ENCODE measurements at places on chromosomes 2 and 18. TPM values are rescaled to one million over a fixed set of nuclear protein-coding genes. Genes with fewer than 3 reads are reported as not detected.
A peak's percentile ranks its signal among the peaks of the same experiment; 100 is the strongest.

CAVIN2 gene
- 235 TPM for total RNA-seq

NDUFS1 gene
- 164 TPM for total RNA-seq

ALPG gene
- not detected for total RNA-seq

ZNF236 gene
- 16.7 TPM for total RNA-seq

UGT1A5 gene
- not detected for total RNA-seq

CABLES1 gene
- 8.8 TPM for total RNA-seq

DNA sequence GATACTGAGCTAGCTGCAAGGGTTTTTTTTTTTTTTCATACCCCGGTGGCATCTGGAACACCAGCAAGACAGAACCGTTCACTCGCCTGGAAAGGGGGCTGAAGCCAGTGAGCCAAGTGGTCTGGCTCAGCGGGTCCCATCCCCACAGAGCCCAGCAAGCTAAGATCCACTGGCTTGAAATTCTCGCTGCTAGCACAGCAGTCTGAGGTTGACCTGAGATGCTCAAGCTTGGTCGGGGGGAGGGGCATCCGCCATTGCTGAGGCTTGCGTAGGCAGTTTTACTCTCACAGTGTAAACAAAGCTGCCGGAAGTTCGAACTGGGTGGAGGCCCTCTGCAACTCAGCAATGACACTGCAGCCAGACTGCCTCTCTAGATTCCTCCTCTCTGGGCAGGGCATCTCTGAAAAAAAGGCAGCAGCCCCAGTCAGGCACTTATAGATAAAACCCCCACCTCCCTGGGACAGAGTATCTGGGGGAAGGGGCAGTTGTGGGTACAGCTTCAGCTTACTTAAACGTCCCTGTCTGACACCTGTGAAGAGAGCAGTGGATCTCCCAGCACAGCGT lies 5.1 kb upstream of the MIB1 start:
- DNase-seq, result no peak

DNA sequence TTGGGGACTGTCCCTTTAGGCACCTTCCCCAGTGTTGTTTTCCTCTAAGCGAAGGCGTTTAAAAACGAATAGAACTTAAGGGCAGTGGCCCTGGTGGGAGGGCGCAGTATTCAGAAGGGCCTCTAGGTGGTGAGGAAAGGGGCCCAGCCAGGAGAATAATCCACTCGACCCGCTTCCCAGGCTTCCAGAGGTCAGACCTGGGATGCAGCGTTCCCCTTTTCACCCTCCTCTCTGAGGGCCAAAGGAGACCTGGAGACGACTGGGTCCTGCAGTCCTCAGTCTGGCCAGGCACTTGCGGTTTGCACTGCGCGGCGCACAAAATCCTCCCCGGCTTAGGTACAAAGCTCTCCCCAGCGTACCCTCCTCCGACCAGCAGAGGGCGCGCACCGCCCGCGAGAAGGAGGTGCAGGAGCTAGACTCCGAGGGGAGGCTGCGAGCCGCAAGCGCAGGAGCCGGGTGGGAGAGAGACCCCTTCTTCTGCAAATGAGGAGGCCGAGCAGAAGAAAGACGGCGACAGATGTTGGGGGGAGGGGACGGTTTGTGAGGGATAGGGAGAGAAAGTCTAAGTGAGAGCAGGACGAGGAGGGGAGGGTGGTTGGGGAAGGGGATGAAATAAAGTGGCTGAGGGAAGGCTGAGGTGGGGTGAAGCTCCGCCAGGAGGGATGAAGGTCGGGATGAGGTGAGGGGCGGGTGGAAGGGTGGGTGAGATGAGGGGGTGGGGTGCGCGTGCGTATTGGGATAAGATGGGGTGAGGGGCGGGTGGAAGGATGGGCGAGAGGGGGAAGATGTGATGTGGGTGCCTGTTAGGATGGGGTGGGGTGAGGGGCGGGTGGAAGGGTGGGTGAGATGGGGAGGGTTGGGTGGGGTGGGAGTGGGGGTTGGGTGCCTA lies 4.9 kb downstream of the FEV start:
- DNase-seq, result peak; percentile 67

DNA sequence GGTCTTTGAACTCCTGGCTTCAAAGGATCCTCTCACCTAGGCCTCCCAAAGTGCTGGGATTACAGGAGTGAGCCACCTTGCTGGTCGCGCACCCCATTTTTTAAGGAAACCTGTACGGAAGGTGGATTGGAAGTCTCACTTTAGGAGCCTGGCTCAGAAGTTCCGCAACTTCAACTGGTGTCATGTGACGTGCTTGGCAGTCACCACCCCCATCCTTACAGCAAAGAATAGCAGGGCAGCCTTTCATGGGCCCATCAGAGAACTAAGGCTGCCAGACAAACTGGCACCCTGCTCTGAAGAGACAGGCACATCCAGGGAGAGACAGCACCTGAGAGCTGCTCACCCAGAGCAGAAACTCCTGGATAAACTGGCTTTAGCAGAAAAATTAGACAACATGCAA lies 3.3 kb upstream of the SLC66A2 start:
- DNase-seq, result no peak

DNA sequence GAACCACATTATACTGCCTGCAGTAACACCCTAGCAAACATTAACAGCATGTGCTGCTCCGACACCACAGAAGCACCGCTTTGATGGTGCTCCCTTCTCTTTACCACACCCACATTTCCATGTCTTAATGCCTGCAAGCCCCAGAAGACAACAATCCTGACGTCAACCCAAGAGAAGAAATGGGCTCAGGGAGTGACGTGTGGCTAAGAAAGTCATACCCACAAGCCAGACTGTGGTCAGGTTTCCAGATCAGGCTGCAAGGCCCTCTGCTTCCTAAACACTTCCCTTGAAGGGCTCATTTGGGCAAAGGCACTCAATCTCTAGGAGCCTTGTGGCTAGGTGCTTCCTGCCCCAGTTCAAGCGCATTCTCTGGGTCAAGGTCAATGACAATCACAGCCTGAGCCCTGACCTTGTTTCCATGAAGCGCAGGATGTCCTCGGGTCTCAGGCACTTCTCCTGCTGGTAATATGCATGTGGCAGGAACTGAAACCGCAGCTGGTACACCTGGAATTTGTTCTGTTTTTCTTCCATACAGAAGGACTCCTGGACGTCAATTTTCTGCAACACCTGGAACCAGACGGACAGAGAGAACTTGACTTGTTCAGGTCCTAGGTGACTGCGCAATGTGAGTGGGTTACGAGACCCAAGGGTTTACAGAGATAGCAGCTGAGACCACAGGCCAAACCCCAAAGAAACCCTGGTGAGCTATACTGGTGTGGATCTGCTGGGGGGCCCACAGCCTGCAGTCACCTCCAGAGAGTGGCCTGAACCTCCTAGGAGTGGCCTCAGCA lies 67.2 kb downstream of the POLR1A start:
- DNase-seq, result peak; percentile 22

- DNase-seq, result peak; percentile 91
Measured at GRCh38 chr2:43269074-43269572, 42.7 kb upstream of the ZFP36L2 start.

DNA sequence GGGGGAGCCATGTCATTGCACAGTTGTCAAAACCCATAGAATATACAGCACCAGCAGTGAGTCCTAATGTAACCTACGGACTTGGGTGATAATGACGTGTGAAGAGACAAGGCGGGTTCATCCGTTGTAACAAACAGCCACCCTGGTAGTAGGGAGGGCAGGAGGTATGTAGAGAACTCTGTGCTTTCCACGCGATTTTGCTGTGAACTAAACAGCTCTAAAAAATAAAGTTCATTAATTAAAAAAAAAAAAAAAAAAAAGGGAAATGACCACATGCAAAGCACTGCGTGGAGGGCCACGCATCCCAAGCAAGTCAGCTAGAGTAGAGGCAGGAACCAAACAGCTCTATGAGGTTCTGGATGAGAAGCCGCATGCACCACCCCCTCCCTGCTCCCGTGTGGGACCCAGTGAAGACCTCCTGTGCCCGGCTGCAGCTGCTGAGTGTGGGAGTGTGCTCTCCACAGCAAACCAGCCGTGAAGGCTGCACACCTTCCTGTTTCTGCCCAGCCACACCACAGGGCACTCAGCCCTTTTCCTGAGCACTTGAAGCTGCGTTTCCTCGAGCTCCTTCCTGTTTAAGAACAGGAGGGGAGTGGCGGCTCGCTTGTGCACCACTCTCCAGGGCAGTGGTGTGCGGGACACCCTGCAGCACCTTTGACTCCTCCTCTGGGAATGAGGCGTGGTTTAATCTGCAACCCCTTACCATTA lies 65.6 kb downstream of the ODC1 start:
- no peak for DNase-seq

- DNase-seq, result no peak
Measured at GRCh38 chr18:75134611-75134975, 74.3 kb downstream of the PTGR3 start.

DNA sequence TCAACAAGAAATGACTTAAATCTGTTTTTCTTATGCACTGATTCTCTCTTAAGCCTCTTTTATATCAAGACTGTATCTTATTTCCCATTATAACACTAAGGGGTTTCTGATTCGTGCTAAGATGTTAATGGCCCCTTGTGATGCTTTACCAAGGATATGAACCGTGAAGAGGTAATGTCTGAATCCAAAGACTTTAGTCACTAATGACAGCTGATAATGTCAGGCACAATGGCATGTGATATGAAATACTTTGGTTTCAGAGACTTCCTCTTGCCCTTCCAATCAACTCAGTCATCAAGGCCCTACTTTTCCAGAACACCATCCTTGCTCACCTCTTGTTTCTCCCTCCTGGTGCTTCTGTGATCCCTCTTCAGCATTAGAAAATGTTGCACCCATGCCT lies 262.8 kb downstream of the KCNE4 start:
- no peak for DNase-seq

DNA sequence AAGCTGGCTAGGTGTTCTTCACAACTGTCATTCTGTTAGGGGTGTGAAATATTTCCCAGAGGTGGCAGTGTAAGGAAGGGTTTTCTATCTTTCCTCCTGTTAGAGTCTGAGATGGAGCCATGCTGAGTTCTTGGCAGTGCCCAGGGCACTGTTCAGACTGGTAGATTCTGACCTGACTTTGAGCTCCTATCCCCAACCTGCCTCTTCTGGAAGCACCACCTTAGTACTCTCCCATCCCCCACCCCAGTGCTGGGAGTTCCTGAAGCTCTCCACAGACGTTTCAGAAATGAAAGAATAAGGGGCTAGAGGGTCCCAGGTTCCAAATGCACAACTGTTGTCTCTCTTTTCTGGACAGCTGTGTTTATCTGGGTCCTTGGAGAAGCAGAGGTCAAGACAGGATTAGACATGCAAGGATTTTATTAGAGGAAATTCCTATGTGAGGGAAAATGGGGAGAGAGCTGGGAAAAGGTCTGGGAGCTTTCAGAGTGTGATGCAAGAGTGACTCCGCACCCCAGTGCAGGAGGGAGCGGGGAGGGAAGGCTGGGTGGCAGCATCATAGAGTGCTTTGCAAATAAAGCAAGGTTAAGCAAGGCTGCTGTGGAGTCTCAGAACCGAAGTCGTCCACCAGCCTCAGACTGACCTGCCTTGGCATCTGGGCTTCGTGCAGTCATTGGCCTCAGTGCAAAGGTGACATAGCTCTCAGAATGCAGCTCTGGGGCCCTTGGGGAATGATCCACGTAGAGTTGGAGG lies 75.5 kb downstream of the SLC4A3 start:
- DNase-seq, result no peak

GRCh38 chr2:28956890-28957289 lies 24.2 kb upstream of the TOGARAM2 start:
- DNase-seq, result no peak

DNA sequence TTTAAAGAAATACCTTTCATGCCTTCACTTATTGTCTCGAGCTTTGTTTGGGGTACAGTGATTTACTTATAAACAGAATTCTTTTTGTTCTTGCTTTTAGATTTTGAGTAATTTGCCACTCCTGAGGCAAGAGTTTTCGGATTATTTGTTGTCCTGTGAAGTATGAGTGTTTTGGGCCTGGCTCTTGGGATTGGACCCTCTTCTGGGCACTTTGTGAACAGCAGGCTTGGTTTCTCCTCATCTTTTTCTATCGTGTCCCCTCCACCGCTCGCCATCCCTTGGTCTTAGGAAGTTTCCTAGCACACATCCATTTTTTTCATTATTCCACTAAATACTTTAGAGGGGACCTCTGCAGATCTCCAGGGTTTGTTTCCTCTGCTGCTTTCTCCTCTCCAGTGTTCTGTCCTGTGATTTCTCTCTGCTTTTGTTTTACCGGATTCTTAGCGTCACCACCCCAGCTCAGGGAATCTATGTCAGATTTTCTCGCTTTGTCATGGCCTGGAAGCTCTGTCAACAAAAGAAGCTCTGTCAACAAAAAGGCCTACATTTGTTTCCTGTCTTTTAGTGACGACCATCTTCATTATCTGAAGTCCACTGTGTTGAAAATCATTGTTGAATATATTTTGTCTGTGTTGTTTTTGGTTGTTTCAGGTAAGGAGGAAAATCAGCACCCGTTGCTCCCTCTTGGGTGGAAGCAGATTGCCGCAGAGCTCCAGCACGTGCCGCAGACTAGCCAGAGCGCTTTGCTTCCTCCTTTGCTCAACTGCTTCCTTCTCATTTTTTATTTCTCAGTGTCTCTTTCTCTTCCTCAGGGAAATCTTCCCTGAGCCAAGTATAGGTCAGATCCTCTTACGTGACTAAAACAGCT lies 27.8 kb downstream of the ANKRD62 start:
- no peak for DNase-seq

- DNase-seq, result no peak
Measured at GRCh38 chr2:72988041-72988440, 70.7 kb downstream of the EMX1 start.

GRCh38 chr2:102686479-102687439 lies 67.4 kb downstream of the SLC9A2 start:
- DNase-seq, result no peak

GRCh38 chr2:8872821-8873432 lies 35.5 kb upstream of the KIDINS220 start:
- no peak for DNase-seq

- DNase-seq, result no peak
Measured at GRCh38 chr2:20667151-20667530, 197 bp downstream of the GDF7 start.

DNA sequence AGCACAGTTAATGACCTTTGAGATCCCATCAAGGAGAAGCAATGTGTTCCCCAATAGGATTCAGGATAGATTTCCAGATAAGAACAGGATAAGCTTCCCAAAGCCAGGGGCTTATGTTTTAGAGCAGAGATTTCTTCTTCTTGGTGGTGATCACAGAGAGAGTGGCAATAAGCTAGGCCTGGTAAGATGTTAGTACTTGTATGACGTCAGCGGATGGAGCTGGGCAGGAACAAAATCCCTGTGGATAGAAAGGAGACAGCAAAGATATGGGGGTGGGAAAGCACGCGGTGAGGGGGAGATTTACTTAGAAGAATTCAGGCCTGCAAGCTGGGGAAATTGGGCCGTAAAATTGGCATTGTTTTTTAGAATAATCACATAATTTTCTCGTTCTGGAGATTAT lies 323.0 kb downstream of the MTX2 start:
- DNase-seq, result no peak

DNA sequence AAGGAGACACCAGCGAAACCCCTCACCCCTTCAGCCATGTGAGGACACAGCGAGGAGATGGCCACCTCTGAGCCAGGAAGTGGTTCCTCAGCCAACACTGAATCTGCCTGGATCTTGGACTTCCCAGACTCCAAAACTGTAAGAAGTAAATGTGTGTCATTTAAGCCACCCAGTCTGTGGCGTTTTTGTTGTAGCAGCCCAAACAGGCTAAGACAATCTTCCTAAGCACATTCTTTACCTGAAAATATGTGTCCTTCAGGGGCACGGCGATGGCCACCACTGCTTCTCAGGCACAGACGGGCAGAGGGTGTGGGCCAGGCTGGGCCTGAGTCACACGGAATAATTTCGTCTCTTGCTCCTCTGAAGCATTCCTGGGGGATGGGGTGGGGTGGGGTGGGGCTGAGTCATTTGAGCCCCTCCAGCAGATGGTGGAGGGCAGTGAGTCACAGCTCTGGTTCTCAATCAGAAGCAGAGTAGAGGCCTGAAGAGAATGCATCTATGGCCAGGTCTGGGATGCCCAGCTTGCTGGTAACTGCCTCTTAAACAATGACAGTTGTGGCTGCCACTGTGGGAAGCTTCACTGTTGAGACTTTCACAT lies 142.4 kb downstream of the CAPN13 start:
- no peak for DNase-seq
